ENCODE measurements at places on chromosomes 16 and 17.

DNA sequence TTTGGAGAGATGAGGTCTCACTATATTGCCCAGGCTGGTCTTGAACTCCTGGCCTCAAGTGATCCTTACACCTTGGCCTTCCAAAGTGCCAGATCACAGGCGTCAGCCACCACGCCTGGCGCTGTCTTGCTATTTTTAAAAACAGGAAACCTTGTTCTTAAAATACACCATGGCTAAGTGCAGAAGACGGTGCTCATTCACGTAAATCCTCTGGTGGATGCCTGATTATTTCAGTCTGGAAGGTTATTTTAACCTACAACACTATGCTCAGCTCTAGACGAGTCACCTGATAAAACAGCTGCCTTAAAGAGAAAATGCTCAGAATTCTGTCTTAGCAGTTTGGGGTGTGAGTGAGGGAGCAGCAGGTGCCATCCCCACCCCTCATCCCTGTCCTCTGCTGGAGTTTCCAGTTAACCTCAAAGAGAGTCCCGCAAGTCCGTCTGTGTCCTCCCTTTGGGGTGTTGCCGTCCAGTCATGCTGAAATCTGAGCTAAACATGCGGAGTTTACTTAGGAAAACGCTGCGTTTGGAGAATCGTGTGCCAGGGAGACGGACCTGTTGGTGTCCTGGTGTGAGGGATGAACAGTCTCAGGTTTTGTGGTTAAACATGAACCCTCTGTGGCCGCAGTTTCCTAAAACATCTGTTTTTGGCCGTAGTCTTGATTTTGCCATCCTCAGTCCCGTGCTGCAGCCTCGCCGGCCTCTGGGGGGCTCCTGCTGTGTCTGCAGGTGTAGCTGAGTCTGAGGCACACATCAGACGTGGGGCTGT, 17.1 kb downstream of the SPG7 start:
- DNase-seq = no peak

- no peak for DNase-seq
Observed at GRCh38 chr16:80459966-80460365, 80.8 kb upstream of the DYNLRB2 start.

GRCh38 chr17:909642-910323, 69.8 kb downstream of the NXN start:
- no peak for DNase-seq

- DNase-seq = peak; percentile 70
Observed at GRCh38 chr17:7308625-7309433, 1.4 kb downstream of the EIF5A start.

DNA sequence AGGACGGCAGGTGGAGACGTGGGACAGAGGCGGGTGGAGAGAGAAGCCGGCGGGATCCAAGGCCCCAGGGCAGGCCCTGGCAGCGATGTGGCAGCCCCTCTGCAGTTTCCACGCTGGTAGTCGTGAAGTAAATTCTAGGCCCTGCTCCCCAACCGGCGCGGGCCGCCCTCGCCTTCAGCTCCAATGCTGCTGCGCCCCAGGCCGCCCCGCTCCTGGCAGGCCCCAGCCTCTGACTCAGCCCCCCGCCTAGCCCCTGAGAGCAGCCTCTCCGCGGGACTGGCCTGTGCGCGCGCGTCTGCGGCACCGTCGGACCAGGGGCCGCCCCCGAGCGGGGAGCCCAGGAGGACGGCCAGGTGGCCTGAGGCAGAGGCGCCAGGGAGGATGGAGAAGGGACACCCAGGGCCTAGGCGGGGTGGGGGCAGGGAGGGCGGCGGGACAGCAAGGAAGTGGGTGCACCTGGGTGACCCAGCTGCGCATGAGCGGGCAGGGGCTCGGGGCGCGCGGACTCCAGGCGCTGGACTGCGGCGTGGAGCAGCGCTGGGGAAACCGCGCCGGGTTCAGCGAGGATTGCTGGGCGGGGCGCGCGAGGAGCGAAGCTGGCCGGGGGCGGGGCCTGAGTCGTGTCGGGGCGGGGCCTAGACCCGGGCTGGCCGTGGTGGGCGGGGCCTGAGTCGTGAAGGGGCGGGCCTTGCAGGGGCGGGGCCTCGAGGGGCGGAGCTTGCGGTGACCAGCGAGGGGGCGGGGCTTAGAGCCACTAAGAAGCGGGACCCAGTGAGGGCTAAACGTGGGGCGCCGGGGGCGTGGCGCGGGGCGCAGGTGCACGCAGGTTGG, 29.6 kb downstream of the ZNF778 start:
- peak; percentile 79 for DNase-seq

DNA sequence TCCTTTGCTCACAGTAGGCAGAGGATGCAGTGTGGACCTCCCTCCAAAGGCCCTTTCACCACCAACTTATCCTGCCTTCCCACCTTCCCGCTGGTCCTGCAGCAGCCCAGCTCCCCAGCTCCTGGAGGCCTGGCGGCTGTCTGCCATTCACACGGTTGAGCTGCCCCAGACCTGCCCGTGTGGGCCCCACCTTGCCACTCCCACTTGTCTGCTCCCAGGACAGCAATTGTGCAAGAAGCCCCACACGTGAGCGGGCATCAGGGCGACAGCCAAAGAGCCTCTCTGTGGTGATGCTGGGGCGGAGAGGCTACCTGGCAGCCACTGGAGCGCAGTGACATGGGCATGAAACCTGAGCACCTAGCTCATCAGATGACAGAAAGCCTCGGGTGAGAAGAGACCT, 248.6 kb upstream of the MAF start:
- no peak for DNase-seq

DNA sequence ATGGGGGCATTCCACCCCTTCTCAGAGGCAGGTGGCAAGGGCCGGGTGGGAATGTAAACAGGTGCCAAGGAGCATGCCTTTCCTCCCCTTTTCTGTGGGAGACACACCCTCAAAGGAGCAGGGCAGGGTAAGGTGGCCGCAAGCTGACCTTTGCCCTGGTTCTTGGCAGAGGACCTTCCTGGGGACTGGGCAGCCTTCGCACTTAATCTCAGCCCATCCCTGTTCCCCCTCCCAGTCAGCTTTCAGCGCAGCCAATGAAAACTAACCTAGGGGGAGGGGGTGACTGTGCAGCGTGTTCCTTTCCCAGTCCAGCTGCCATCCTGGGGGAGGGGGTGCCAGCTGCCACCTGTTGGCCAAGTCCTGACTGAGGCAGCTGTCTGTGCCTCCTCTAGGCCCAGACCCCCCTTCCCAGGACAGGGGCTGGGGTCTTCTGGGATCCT, 2.8 kb downstream of the TRAF4 start:
- DNase-seq = no peak

- no peak for DNase-seq
Observed at GRCh38 chr16:9964426-9964825, 217.8 kb downstream of the GRIN2A start.

GRCh38 chr17:1626333-1626732, 2.3 kb downstream of the SLC43A2 start:
- DNase-seq = no peak

- no peak for DNase-seq
Observed at GRCh38 chr16:50822671-50823070, 80.8 kb downstream of the CYLD start.

- DNase-seq = no peak
Observed at GRCh38 chr17:67281053-67281452, 36.1 kb upstream of the HELZ start.

- peak; percentile 53 for DNase-seq
Observed at GRCh38 chr17:41096055-41096454, 1.9 kb downstream of the KRTAP4-8 start.

- DNase-seq = no peak
Observed at GRCh38 chr16:15495898-15496297, 61.5 kb downstream of the BMERB1 start.

DNA sequence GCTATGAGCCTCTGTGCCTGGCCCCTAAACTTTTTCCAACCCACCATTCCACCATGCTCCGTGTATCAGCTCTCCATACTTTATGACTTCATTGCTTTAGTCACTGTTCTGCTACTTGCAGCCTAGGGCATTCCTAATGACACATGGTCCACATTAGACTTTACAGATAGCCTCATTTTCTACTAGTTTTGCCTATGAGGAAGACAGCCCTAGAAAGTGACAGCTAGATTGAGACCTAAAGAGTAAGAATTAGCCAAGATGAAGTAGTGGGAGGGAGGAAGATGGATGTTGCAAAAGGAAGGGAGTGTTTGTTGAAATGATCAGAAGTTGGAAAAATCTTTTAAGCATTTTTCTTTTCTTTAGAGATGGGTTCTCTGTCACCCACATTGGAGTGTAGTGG, 11.0 kb downstream of the C16orf54 start:
- DNase-seq = no peak

- no peak for DNase-seq
Observed at GRCh38 chr17:82718986-82719685, 2.6 kb downstream of the FN3KRP start.

GRCh38 chr17:15298176-15298575, 33.0 kb upstream of the PMP22 start:
- no peak for DNase-seq

GRCh38 chr16:88936556-88937205, 40.3 kb downstream of the CBFA2T3 start:
- no peak for DNase-seq

GRCh38 chr17:17169396-17169795, 36.7 kb downstream of the PLD6 start:
- DNase-seq = no peak

- no peak for DNase-seq
Observed at GRCh38 chr17:78412403-78412802, 34.0 kb downstream of the PGS1 start.

DNA sequence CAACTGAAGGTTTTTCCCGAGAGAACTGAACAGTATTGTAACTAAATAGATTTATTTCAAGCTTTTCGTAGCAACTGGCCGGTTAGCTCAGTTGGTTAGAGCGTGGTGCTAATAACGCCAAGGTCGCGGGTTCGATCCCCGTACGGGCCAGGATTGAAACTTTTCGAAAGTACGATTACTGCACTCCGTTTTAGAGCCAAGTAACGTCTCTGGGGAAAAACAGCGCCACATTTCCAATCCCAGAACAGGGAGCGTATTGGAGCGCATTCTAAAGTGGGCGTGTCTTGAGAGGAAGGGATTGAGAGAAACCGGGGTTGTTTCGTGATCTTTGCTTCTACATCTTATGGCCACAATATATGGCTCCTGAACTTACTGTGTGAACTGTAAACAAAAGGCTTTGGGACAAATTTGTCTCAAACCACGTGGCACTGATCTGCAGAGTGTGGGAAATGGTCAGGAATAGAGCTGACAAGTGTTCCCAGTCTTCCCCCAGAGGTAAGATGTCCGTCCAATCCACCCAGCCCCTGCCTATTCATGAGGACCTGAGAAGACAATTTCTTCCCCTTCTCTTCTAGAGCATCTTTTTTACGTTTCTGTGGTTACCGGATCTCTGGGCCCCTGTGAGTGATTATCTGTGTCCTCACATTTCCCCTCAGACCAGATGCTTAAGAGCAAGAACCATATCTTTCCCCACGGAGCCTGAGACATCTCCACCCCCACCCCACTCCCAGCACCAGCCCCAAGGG, 2.3 kb downstream of the BORCS6 start:
- peak; percentile 92 for DNase-seq

GRCh38 chr16:85525420-85526184, 87.5 kb upstream of the GSE1 start:
- DNase-seq = no peak

GRCh38 chr17:34741967-34742366, 162.6 kb downstream of the TMEM132E start:
- DNase-seq = no peak

GRCh38 chr17:57918017-57918895, 37.0 kb downstream of the CUEDC1 start:
- DNase-seq = no peak

DNA sequence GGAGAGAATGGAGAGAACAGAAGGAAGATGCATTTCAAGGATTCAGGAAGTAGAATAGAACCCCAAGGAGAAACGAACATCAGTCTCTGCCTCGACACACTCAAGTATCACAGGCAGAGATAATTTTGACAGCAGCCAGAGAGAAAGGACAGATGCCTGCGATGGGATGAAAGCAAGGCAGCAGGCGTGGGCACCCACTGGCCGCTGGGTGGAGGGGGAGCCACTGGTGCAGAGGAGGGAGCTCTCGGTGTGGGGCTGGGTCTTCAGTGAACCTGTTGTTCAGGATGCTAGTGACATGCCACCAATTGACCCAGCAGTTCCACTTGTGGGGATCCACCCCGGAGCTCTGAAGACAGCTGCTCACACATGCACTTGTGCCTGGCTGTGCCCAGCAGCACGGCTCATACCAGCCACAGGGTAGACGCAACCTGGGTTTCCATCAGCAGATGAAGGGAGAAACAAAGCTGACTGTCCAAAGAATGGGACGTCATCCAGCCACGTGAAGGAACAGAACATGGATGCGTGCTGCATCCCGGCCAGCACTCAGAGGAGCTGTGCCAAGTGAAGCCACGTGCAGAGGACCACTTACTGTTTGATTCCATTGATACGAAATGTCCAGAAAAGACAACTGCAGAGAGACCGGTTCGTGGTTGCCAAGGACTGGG, 127.0 kb downstream of the BANP start:
- no peak for DNase-seq

DNA sequence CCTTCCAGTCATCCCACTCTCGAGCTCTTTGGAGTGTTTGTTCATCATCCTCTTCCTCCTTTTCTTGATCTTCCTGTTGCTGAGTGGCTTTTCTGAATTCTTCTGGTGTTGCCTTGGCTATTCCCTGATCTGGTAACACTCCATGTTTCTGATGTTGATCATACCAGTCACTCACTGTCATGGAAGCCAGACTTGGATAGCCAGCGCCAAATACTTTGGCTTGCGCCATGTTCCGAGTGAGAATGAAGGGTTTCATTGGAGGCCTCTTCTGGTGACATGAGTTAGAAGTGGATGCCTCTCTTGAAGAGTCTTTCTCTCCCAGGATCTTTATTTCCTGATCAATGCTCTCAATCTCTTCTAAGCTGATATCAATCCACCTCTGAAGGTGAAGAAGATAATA, 31.2 kb downstream of the TEX14 start:
- DNase-seq = no peak

- no peak for DNase-seq
Observed at GRCh38 chr17:77916264-77916663, 42.2 kb upstream of the TNRC6C start.

DNA sequence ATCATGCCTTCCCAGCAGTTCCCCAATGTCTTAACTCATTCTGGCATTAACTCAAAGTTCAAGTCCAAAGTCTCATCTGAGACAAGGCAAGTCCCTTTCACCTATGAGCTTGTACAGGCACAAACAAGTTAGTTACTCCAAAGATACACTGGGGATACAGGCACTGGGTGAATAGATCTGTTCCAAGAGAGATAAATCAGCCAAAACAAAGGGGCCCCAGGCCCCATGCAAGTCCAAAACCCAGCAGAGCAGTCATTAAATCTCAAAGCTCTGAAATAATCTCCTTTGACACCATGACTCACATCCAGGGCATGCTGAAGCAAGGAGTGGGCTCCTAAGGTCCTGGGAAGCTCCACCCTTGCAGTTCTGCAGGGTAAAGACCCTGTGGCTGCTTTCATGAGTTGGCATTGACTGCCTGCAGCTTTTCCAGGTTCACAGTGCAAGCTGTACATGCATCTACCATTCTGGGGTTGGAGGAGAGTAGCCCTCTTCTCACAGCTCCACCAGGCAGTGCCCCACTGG, 332.2 kb upstream of the KIF2B start:
- DNase-seq = no peak

All from NCI-H1048 (cell line).